A549 treated with RU486 at 1 μM for 4 hours (cell line): ENCODE measurements at places on chromosomes 3 and 15. TPM values are rescaled to one million over a fixed set of nuclear protein-coding genes. Genes with fewer than 3 reads are reported as not detected.

NTRK3 gene
- total RNA-seq: 15.9 to 26.2 TPM (median 21.7 TPM) in 5 replicates

FBXO22 gene
- total RNA-seq: 63.3 to 85.0 TPM (median 78.1 TPM) in 5 replicates

RBP2 gene
- total RNA-seq: not detected in 5 replicates

GABPB1 gene
- 30.2 to 37.0 TPM (median 33.3 TPM) in 5 replicates for total RNA-seq

VIPR1 gene
- total RNA-seq: 0.48 to 0.90 TPM (median 0.68 TPM) in 5 replicates

FAM81A gene
- 12.7 to 15.3 TPM (median 13.4 TPM) in 5 replicates for total RNA-seq

TEX55 gene
- total RNA-seq: not detected in 5 replicates
